NCI-H774 (cell line): ENCODE measurements at places on chromosomes 5 and 9.

DNA sequence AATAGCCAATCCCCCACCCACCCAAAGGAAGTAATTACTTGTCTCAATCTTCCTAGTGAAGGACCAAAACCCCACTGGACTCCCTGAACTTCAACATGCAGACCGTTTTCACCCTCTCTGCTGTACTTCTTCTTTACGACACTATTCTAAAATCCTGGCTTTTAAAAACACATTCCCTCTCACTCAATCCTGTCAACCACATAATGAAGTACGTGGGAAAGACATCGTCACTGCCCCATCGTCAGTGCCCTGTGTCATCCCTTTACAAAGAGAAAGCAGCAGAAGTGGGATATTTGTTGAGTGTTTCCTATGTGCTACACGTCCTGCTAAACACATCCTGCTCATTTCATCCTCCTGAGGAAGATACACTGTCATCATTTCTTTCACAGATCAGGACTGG, 54.2 kb downstream of the MAPKAP1 start:
- DNase-seq = no peak

- DNase-seq = no peak
Observed at GRCh38 chr5:109744261-109744660, 54.5 kb downstream of the MAN2A1 start.

DNA sequence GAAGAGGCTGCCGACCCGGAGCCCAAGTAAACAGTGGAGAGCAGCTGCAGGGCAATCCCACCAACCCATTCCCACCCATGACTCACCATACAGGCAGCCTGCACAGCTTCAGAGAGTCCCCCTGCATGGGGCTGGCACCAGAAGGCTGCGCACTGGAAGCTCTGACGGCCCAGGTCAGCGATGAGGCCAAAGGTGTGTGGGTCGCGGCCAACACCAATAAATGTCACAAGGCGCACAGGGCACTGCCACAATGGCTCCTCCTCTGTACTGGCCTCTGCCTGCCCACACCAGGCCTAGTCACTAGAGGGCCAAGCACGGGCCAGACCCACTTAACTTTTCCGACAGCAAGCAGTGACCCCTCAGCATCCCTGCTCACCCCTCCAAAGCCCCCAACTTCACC, 3.0 kb upstream of the SRA1 start:
- no peak for DNase-seq

DNA sequence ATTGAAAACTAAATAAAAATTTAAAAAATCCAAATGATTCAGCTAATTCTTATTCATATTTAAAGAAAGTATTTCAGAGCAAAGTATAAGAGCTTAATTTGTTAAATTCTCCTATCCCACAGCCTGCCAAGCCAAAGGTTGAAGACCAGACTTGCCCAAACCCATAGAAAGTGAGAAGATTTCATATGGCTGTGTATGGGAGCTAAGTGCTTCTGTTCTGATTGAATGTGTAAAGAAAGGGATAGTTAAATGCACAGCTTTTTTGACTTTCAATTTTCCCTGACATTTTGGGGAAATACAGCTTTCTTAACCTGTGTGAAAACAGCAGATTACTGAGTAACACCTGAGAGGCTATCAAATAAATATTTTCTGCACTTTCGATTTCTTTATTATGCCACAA, 125.0 kb upstream of the MTAP start:
- DNase-seq = peak; percentile 20

DNA sequence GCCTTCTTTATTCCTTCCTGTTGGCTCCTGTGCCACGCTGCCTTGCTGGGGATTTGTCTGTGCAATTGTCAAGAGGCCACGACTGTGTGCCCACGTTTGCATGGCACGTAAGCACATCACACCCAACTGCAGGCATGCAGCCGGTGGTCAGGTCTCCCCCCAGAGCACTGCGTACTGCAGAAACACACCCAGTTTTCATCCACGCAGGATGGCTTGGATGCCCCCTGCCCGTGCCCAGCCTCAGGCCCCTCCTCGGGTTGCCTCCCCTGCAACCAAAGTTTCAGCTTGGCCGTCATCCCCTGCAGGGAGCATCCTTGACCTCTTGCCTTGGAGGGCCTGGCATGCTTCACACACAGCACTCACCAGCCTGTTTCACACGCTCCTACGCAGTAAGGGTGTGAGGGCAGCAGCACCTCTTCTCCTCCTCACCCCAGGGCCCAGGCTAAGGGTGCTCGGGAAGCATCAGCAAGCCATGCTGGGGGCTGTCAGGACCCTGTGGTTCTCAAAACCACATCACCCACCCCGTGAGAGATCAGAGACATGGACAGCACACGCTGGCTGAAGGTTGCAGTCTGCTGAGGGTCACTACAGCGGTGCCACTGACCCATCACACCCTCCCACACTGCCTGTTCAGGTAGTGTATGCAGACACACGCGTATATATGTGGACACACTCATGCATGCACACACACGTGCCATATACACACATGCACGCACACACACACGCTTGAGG, 3.1 kb downstream of the MRPL36 start:
- no peak for DNase-seq

- DNase-seq = no peak
Observed at GRCh38 chr9:131468031-131468430, 34.7 kb upstream of the POMT1 start.

- no peak for DNase-seq
Observed at GRCh38 chr9:16029796-16030363, 477.0 kb downstream of the CCDC171 start.

- DNase-seq = no peak
Observed at GRCh38 chr9:35798658-35799374, 7.4 kb downstream of the NPR2 start.

GRCh38 chr5:25744908-25745307, 1100.1 kb upstream of the CDH10 start:
- DNase-seq = no peak

- DNase-seq = no peak
Observed at GRCh38 chr9:88370346-88370745, 17.9 kb upstream of the SPIN1 start.

DNA sequence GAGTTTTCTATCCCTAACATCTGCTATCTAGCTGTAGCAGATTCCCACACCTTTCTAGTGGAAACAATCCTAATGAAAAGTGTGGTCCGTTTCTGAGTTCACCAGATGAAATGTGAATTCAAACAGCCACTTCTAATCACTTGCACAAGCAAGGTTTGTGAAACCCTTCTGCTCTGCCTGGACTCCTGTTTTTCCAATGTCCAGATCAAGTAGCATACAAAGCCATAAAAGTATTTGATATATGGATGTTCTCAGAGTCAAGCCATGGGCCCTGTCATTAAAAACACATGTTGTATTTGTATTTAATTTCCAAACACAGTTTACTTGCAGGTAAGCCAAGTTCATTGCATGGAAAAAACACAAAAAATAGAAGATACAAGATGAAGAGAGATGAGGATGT, 570.4 kb downstream of the NR2F1-AS1 start:
- DNase-seq = no peak

DNA sequence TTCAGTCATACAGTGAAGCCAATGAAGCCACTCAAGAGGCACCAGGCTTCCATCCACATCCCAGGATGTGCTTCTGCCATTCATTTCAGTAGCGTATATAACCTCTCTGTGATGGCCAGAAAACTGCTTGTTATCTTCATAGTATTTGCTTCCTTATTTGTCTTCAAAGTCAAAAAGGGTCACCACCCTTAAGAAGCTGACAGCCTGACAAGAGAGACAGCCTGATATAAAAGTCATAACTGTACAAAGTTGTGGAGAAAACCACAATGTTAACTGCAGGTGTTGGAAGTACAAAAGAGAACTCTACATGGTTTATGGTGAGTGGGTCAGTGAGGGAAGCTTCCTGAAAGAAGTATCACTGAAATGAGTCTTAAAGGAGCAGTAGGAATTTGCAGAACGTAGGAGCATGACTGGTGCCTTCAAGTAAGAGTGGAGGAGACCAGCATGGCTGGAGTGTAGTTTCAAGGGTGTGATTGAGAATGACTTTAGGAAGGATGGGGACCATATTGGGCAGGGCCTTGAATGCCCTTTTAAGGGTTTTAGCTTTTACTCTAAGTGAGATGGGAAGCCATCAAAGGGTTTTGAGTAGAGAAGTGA, 33.7 kb downstream of the NIM1K start:
- no peak for DNase-seq

- DNase-seq = no peak
Observed at GRCh38 chr5:11248966-11249365, 487.9 kb upstream of the DAP start.

GRCh38 chr5:135010502-135011354, 23.3 kb downstream of the PITX1 start:
- DNase-seq = no peak

DNA sequence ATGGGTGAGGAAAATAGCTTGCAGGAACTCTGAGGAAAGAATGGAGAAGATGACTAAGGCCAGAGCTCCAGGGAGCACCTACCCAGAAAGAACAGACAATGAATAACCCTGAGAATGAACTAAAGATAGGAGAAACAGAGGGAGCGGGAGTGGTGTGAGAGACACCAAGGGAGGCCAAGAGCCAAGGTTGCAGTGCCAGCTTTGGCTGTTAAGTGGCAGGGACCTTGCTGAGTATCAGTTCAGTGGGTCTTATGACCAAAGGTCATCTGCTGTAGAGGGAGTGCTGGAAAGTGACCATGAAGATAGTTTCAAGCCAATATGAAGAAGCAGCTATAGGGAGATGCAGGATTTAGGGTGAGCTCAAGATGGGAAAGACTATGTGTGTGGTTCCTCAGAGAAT, 16.7 kb downstream of the P4HA2 start:
- DNase-seq = no peak

GRCh38 chr5:67140413-67140812, 56.2 kb downstream of the CD180 start:
- no peak for DNase-seq

DNA sequence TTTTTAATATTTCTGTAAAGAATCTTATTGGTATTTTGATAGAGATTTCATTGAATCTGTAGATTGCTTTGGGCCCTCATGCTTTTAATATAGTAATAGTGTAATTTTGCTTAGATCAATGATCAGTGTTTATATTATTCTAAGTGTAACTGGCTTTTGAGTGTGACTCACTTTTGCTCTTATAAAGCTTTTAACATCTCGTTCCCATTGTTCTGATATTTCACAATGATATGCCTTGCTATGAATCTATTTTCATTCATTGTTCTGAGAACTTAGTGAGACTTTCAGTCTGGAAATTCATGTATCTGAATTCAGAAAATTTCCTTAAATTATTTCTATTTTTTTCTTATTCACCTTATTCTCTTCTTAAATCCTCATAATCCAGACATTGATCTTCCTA, 13.5 kb upstream of the MAMDC2 start:
- DNase-seq = no peak

GRCh38 chr9:71910650-71911060, 338 bp downstream of the ABHD17B start:
- no peak for DNase-seq

- DNase-seq = no peak
Observed at GRCh38 chr9:126009047-126009446, 261.9 kb downstream of the PBX3 start.

GRCh38 chr5:68661237-68661636, 432.6 kb upstream of the SLC30A5 start:
- DNase-seq = no peak

DNA sequence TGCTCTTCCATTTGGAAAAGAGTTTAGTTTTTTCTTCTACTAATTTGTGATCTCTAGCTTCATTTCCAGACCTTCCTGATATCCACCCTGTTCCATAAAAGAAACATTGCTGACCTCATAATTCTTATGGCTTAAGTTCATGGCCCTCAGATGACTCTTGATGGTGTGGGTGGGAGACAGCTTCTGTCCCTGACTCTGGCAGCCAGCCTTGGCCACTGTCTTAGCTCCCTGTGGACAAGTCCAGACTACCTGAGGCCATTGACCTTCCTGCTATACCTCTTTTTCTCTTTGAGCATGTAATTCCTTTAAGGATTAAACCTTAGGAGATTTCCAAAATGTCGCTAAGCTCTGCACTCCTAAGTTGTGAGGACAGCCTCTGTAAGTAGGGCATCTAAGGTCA, 101.1 kb upstream of the DAP start:
- DNase-seq = no peak

GRCh38 chr5:74164725-74165235, 475.7 kb downstream of the ENC1 start:
- no peak for DNase-seq

DNA sequence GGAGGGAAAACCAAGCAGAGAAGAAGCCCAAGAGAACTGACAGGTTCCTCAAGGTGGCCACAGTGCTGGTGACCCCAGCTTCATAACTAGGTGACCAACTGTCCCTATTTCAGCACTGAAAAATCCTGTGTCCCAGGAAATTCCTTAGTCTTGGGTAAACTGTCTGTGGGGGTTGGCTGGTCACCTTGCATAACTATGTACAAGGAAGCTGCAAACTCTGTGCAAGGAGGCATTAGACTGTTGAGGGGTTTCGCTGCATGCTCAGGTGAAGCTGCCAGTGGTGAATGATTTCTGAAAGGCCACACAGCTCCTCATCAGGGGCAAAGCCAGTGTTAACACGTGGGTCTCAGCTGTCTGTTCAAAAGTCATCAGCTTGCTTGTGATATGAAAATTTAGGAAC, 36.9 kb downstream of the PCSK5 start:
- DNase-seq = no peak

GRCh38 chr5:83482961-83483360, 11.4 kb downstream of the VCAN start:
- DNase-seq = no peak

DNA sequence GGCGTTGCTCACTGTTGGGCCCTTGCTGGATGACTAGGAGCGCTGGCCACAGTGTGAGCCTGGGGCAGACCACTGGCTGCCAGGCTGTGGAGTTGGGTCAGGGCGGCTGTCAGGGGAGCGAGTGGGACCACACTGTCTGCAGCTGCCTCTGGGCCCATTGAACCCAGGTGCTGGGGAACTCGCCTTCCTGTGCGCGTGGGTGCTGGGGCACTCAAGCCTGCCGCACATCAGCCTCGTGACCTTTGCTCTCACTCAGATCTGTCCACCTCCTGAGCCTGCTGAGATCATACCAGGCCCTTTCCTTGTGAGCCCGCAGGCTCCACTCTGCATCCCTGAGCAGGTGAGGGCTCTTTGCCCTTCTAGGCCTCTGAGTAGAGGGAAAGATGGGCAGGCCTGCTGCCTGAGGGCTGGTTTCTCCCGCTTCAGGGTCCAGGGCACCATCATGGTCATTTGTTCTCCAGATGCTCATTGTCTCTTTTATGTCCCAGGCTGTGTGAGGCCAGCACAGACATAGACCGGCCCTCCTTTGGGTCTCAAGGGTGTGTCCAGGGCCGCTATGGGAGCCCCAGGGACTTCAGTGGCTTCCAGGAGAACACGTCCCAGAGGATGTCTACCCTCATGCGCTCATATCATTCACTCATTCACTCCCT, 26.5 kb downstream of the WNK2 start:
- DNase-seq = no peak
